NCI-H1436 treated with DMSO at 0.1 percent for 48 hours (cell line): ENCODE measurements at places on chromosomes 16 and 17.

- no peak for DNase-seq
Measured at GRCh38 chr16:58110571-58111301, 18.4 kb downstream of the CFAP20 start.

DNA sequence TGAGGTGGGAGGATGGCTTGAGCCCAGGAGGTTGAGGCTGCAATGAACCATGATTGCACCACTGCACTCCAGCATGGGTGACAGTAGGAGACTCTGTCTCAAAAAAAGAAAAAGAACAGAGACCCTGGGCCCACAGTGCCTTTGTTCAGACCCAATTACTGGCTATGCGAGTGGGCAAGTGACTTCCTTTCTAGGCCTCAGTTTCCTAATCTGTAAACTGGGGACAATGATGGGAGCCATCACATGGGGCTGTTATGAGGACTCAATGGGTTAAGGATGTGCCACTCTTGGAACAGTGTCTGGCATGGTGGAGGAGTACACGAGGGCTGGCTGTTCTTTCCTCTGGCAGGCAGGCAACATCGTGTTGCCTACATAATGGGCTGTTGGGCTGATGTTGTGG lies 47.3 kb upstream of the NDRG4 start:
- no peak for DNase-seq

DNA sequence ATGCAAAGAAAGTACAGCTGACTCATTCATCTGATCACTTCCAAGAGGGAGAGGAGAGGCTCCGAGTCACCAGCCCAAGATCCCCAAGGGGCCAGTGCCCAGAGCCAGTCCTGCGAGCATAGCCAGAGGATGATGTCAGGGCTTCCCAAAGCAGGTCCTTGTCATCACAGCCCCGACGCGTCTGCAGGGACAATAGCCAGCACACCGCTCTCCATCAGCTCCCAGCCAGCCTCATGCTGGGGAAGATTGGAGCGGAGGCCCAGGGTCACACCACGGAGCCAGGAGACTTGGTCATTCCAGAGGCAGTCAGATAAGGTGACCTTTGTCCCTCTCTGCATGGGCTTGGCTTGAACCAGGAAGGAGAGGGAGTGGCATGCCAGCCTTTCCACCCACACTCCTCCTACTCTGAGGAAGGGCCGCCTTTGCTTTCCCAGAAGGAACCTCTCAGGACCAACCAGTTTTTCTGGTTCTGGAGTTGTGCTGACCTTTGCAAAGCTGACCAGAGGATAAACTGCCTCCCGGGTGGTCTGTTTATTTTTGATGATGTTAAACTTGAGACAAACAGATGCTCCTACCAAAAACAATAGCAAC lies 58.3 kb upstream of the ARHGAP44 start:
- DNase-seq = no peak

DNA sequence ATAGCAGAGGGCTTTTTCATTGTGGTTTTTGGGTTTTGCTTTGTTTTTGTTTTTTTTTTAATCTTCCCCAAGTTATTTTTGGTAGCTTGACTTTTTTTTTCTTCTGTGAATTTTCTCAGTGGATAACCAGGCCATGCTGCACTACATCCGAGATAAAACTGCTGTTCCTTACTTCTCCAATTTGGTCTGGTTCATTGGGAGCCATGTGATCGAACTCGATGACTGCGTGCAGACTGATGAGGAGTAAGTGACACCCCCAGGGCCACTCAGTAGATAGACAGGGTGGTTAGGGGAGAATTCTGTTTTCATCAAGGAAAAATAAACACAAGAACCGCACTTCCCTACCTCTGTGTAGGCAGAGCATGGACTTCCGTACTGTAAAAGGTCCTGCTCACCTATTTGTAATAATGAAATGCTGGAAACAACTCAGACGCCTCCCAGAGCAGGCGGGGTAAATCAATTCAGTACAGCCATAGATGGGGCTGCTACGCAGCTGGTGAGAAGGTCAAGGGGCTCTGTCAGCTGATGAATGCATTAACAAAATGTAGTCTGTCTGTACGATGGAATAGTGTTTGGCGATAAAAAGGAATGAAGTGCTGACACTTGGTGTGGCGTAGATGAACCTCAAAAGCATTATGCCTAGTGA lies 28.6 kb downstream of the CLEC16A start:
- DNase-seq = no peak

- DNase-seq = no peak
Measured at GRCh38 chr17:13813347-13814240, 211.9 kb upstream of the HS3ST3A1 start.

- no peak for DNase-seq
Measured at GRCh38 chr17:72795941-72796340, 296.5 kb downstream of the SLC39A11 start.

DNA sequence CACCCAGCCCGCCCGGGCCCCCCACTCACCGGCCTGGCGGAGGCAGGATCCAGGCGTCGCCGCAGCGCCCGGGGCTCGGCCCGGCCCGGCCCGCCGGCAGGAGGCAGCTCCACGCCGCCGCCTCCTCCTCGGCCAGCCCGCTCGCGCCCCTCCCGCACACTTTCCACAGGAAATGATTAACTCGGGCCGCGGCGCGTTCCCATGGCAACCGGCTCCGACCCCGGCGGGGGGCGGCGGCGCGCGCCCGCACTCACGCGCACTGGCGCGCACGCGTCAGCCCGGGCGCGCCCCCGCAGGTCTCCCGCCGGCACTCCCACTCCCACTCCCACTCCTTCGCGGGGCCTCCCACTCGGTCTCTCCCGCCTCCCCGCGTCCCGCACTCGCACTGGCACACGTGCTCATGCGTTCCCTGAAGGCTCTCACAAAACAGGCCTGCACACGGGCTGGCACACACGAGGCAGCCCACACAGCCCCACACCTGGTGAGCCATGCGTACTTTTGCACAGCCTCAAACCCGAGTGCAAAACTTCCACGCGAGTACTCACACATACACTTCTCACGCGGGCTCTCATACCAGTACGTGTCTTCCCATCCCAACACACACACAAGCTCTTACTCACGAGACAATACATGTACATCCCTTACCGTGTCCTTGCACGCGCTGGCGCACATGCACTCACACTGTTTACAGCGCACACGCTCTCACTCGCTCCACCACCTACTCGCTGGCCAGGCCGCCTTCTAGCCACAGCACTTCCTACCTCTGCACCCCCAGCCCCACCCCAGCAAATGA lies at the start of gene KIFC3:
Gene KIFC3, minus strand, starts transcription at position 151 of the 793 bp plus-strand sequence. CDS start 4,248 bp downstream, outside the sequence.
- no peak for DNase-seq

DNA sequence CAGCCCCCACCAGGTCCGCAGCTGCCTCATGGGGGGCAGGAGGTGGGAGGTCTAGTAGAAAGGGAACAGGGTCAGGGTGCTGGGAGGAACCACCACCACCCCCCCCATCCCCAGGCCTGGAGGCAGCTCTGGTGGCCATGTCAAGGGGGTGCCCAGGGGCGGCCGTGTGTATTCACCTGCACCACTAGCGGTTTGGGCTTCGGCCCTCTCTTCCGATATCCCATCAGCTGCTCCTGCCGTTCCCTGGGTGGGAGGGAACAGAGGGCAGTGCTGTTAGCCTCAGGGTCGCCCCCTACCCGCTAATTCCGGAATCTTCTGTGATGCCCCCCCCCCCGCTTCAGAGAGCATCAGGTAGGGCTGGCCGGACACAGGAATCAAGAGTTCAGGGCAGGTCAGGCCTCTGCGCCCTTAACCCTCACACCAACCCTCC lies 3.8 kb downstream of the CBX4 start:
- no peak for DNase-seq

DNA sequence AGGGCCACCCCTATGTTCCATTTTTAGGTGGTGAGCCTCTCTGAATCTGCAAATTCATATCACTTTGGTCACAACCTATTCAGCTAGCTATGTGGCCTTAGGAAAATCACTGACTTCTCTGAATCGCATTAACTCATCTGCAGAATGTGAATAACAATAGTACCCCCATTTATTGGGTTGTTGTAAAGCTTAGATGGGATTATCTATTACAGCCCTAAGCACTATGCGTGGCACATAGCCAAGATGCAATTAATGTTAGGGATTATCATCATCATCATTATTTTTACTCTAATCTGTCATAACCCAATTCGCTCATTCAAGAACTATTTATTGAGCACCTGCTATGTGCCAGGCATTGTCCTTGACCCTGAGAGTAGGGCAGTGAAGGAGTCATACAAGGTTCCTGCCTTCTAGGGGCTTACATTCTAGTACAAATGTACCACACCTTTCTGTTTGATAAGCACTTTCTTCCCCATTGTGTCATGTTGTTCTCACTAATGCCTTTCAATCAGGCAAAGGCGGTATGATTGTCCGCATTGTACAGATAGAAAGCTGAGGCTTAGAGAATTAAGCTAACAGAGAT lies 38.5 kb downstream of the CHD9 start:
- no peak for DNase-seq

GRCh38 chr16:73143002-73143401 lies 95.1 kb upstream of the ZFHX3 start:
- no peak for DNase-seq

DNA sequence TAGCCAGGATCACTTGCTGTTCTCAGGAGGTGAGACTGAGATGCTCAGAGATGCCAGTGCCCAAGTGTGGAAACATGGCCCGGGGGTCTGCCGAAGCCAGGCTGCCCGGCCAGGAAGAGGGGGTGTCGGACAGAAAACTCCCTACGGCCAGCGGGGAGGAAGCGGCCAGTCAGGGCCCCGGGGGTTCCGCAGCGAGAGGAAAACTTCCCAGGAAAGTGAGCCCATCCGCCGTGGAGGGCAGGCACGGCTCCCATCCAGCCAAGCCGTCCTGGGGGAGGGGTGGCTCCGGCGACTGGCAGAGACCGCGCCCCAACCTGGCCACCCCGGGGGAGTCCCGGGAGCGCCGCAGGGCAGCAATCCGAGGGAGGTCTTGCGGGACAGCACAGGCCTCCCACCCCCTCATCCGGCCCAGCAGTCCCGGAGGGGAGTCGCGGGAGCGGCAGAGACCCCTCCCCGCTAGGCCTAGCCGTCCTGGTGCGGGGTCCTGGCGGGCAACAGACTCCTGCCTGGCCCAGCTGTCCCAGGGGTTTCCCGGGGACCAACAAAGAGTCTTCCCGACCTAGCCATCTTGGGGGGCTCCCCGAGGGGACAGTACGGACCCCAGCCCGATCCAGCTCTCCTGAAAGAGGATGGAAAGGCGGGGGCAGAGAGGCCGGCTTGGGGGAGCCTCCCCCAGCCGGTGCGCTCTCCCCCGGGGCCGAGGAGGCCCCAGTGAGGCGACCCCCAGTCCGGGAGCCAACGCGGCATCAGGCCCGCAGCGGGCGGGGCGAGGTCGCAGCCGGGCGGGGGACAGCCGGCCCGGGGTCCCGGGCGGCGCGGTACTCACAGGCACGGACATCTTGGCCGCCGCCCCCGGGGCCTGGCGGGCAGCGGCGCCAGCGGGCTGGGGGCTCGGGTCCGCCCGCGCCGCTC lies 13.8 kb upstream of the BCAR1 start:
- no peak for DNase-seq

DNA sequence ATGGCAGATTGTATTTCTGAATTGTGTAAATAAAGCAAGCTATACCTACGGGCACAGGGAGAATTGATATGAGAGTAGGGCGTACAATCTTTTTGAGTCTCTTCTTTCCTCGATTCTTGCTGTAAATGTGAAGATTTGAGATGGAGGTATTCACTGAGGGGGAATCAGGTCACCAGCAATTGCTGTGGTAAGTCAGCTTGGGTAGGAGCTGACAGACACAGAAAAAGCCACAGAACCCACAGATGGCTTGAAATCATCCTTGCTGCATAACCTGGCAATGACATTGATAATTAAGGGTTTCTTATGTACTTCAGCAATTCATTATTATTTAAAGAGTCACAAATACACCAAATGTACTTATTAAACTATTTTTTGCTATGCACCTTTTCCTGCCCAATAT lies 164.2 kb downstream of the CNTNAP4 start:
- DNase-seq = no peak

- DNase-seq = no peak
Measured at GRCh38 chr17:68443972-68444464, 13.3 kb downstream of the WIPI1 start.

- no peak for DNase-seq
Measured at GRCh38 chr17:79612468-79613194, 1.8 kb upstream of the RBFOX3 start.

DNA sequence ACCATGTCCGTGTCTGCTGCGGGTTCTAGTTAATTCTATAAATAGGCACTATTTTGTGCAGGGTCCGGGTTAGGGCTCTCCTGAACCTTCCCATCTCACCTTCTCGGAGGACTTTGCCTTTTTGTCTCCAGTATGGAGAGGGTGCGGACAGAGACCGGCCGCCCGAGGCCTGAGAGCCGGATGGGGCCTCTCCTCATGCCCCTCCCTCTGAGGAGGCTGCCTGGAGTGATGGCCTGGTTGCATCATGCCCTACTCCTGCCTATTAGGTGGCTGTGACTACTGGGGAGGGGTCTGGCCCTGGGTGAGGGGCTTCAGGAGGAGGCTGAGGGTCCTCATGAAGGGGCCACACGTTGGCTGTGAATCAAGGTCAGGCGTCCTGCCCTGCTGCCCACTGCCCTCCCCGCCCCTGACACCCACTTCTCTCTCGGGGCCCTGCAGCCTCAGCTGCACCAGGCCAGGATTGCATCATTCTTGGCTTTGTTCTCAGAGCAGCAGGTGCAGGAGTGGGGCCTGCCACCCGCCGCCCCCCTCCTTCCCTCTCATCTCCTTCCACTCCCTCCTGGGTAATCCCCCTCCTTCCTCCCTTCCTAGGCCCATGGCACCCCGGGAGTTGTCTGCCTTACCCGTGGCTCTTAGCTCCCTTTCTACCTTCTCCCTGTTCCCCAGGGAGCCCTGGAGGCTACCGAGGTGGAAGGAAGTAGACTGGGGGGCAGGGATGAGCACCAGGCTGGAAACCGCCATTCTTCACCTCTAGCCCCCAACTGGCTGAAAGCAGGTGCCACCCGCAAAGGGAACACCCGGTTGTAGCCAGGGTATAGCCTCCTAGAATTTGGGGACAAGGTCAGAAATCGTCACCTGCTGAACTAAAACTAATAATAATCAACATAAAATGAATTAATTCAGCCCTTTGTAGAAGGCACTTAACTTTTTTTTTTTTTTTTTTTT lies 12.7 kb upstream of the ARHGAP23 start:
- DNase-seq = peak; percentile 96

DNA sequence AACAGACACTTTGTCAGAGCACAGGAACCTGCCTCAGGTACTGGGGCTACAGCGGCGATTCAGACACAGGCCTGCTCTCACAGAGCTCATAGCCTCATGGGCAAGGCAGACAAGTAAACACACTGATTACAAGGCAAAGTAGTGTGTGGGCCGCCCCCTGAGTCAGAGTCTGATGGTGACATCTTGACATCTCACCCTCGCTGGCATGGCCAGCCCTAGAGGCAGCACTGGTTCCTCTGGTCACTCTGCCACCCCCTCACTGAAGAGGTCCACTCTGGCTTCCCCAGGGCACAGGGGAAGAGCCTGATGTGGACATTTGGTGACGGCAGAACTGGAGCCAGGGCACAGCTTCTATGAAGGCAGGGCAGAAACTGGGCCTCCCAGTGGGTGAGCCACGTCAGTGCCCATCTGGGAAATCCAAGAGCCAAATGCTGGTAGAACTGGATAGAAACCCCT lies 32.9 kb upstream of the TOB1 start:
- DNase-seq = no peak

- DNase-seq = no peak
Measured at GRCh38 chr17:17723354-17724261, 42.4 kb downstream of the RAI1 start.

- DNase-seq = no peak
Measured at GRCh38 chr16:79006765-79007164, 593.8 kb downstream of the MAF start.

GRCh38 chr17:51427323-51427811 lies 167.0 kb downstream of the UTP18 start:
- no peak for DNase-seq

- DNase-seq = no peak
Measured at GRCh38 chr17:39450051-39450450, 1.0 kb downstream of the MED1 start.

GRCh38 chr17:77217566-77217965 lies 76.8 kb downstream of the SEC14L1 start:
- DNase-seq = no peak

- DNase-seq = no peak
Measured at GRCh38 chr16:11022002-11022401, 77.6 kb downstream of the CLEC16A start.
